ENCODE measurements at places on chromosomes 6 and 20.

DNA sequence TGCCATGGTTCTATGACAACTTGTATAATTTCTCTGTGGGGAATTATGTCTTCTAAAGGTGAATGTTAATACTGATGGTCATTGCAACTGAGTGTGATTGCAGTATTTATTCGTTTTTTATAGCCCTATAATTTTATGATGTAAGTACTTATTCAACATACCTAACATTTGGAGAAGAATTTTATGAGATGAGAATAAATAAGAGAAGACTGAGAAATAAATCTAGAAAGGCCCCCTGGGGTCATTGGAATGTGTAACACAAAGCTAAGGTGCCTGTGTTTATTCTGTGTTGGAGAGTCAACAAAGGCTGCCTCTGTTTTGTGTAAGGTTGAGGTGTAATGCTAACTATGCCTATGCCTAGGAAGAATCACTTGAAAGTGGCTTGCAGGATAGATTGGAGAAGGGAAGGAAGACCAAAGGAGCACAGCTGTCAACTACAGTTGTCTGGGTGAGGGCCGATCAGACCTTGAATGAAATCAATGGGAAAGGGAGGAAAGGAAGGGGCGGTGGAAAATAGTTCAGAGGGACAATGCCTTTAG is 1076.7 kb downstream of the KIF16B start:
- DNase-seq: no peak

- DNase-seq: no peak
Measured at GRCh38 chr6:110307368-110307767, 50.8 kb downstream of the METTL24 start.

DNA sequence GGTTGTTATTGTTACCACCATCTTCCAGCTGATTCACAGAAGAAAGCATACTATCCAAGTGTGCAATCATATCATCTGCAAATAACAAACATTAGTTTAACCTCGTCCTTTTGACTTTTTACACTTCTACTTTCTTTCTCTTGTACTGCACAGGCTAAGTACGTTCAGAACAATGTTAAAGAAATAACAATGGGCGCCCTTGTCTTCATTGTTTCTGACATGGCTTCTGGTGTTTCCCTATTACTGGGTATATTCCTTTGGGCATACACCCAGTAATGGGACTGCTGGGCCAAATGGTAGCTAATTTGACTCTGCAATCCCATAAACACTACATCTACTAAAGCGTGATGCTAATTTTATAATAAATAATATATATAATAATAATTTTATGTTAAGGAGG is 146.7 kb downstream of the GJA10 start:
- no peak for DNase-seq

- DNase-seq: no peak
Measured at GRCh38 chr6:139567095-139567494, 192.6 kb upstream of the CITED2 start.

DNA sequence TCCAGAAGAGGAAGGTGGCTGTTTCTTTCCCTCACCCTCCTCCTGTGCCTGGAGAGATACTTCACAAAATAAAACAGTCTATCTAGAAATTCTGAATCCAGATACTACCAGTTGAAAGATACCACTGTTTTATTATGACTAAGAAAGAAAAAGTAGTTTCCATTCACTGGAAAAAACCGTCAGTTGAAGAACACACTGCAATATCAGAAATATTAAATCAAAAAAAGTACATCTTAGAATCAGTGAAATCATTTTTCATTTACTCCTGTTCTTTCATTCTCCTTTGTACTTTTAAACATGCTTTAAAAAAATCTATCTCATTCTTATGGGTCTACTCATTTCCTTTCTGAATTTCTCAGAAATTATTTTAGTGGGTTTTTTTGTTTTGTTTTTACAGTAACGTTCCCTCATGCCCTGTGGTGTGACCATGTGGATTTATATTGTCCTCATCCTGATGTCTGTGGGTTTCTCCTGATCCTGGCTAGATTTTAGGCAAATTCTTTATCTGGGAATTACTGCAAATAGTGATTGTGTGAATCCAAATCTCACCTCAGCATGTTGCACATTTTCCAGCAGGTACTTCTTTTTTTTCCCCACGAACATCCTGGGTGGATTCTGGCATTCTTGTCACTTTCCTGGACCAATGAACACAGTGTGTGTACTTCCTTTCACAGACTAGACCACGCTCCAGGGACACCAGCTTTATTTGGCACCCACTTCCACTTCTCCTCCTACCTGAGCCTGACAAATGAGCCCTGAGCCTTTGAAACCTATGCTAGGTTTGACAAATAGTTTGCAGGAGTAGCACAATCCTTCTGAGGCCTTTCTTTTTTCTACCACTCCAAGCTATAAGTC is 114.0 kb upstream of the LAMP5 start:
- DNase-seq: no peak

- no peak for DNase-seq
Measured at GRCh38 chr6:52571099-52571755, 5.6 kb downstream of the TRAM2 start.

DNA sequence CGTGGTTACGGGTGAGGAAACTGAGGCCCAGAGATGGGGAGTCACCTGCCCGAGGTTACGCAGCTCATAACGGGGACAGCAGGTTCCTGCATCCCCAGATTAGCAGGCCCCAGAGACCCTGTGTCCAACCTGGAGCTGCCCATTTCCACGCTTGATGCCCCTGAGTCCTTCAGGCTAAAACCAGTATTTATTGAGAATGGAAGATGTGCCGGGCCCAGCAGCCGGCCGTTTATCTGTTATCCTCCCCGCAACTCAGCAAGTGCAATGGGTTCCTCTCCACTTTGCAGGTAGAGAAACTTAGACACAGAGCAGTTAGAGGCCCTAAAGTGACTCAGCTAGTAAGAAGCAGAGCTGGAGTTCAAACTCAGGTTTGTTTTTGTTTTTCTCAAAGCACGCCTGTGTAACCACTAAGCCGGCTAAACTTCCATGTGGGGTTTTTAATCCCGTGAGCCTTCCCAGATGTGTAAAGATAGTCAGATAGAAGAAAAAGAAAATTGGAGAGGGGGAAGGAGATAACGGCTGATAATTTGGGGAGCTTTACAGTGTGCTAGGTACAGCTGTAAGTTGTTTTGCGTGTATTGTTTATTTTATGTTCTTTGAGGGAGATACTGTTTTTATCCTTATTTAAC is 775 bp downstream of the PFDN4 start:
- no peak for DNase-seq
